Activated naive CD8-positive, alpha-beta T cell treated with anti-CD3 and anti-CD28 coated beads, Interleukin-2, amount 10 ng/mL, durations not matched to agents 7 days and 5 days (primary cell): ENCODE measurements at places on chromosomes 2 and 18. TPM values are rescaled to one million over a fixed set of nuclear protein-coding genes. Genes with fewer than 3 reads are reported as not detected.

DNA sequence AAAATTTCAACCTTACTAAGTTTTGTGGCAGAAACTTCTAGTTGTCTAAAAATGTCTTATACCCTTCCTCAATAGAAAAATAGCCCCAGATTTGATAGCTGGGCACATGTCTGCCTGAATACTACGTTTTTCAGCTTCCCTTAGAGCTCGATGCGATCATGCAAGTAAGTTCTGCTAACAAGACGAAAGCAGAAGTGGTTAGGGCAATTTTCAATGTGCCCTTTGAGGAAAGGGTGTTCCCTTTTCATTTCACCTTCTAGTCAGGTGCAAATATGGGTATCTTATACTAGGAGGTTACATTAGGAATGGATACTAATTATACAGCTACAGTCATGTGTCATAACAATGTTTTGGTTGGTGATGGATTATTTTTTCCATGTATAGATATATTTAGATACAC is 1572.1 kb upstream of the LRRTM1 start:
- no peak for DNase-seq
- H3K27ac ChIP-seq: no peak overlapping the region
- H3K4me3 ChIP-seq: no peak overlapping the region
- H3K36me3 ChIP-seq: no peaks in the 10 kb centered on the region

EMX1 gene
- not detected for total RNA-seq

DNA sequence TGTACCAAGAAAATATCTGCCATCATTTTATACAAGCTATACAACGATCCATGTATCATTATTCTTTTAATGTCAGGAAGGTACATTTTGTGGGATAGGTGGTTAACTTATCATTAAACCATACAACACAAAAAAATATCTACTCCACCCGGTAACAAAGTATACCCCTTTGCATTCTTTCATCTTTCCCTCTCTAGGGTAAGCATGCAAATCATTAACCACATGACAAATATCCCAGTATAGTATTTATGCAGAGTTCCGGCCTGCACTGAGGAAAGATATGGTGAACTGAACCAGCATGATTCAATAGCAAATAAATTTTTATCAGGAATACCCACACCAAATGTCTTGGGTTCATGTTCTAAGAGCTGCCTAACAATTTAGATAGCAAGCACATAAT is 22.5 kb upstream of the SULT1C2 start:
- H3K4me1 ChIP-seq: no peaks in the 10 kb centered on the region
- H3K36me3 ChIP-seq: no peaks in the 10 kb centered on the region
- no peak overlapping the region for H3K27ac ChIP-seq
- no peak for DNase-seq

DNA sequence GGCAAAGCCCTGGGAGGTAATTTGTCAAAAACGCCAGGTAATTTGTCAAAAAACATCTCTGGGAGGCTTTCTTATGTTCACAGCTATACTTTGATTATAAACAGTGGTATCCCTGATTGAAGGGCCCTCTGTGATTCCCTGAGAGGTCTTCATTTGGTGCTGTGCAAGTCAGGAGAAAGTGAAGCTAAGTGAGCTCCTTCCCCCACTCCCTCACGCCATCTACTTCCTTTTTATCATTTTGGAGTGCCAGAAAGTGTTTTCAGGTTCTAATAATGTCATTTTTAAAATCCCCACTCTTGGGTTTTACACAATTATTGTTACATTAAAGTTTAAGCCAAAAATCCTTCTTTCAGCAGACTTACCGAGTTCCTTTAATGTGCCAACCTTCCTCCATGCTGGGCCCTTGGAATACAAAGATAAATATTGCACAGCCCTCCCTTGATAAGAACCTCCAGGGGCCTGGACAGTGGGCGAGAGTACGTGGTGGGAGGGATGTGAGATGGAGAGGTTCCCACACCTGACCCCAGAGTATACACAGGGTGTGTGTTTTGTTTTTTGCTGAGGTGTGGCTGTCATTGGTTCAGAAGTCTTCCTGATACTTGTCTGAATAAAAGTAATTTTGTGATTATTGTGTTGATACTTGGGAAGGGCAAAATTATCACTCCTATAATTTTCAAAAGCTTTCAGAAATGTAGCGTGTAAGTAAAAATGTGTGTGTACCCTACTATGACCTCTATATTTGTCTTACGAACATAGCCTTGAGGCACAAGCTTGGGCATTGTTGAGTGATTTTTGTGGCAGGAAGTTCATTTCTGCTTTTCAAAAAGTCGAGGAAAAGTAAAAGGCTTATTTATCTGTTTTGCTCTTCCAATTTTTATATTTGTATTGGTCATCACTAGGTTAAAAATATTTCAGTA is 8.2 kb downstream of the MAPRE2 start:
- no peak for DNase-seq
- H3K4me3 ChIP-seq: peak overlapping the region; percentile 85
- peak overlapping the region; percentile 97 for H3K27ac ChIP-seq

DNA sequence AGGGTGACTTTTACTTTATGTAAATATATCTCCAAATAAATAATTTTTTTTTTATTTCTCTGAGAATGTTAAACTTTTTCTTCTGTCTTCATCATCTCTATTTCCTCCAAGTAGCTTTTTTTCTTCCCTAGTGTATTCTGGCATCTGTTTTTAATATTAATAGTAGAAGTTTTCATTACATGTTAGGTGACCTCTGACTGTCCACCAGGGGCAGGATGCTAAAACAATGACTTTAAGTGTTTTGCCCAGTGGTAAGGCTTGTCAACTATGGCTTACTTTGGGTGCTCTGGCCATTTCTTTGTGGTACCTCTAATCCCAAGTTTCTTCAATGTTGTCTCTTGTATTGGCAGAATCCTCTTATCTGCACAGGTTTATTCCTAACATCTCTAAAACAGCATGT is 127.1 kb downstream of the SRBD1 start:
- no peaks in the 10 kb centered on the region for H3K4me1 ChIP-seq
- H3K27ac ChIP-seq: no peak overlapping the region
- H3K4me3 ChIP-seq: no peak overlapping the region

SLC9A4 gene
- 0.06 TPM for total RNA-seq

GPR39 gene
- not detected for total RNA-seq

- H3K36me3 ChIP-seq: peaks cover 13% of the 10 kb centered on the region
- no peaks in the 10 kb centered on the region for H3K27me3 ChIP-seq
- no peak overlapping the region for H3K4me3 ChIP-seq
- H3K27ac ChIP-seq: no peak overlapping the region
These were observed 22.3 kb downstream of the DTNB start for GRCh38 chr2:25651066-25651465.

ZNF519 gene
- total RNA-seq: 21.7 TPM

- H3K27me3 ChIP-seq: peaks cover 6% of the 10 kb centered on the region
- no peak overlapping the region for H3K4me3 ChIP-seq
- no peak overlapping the region for H3K27ac ChIP-seq
- H3K4me1 ChIP-seq: peaks cover 3% of the 10 kb centered on the region
These were observed 25.2 kb downstream of the KIAA2012 start for GRCh38 chr2:202098291-202098690.

FHL2 gene
- 1.1 TPM for total RNA-seq

- H3K4me3 ChIP-seq: no peak overlapping the region
- no peak for DNase-seq
- peaks cover 2% of the 10 kb centered on the region for H3K36me3 ChIP-seq
- peaks cover 9% of the 10 kb centered on the region for H3K4me1 ChIP-seq
- H3K27me3 ChIP-seq: peaks cover 5% of the 10 kb centered on the region
These were observed 16.1 kb upstream of the ZNF236 start for GRCh38 chr18:76806301-76806700.

DNA sequence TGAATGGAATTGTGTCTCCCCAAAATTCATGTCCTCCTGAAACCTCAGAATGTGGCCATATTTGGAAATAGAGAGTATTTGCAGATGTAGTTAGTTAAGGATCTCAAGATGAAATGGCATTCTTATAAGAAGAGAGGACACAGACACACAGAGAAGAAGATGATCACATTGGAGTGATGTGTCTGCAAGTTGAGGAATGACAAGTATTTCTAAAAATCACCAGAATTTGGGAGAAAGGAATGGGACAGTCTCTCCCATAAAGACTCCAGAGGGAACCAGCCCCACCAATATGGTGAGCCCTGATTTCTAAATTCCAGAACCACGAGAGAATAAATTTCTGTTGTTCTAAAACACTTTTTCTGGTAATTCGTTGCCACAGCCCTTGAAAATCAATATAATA is 166.3 kb downstream of the C1D start:
- DNase-seq: no peak
- no peaks in the 10 kb centered on the region for H3K36me3 ChIP-seq
- no peak overlapping the region for H3K4me3 ChIP-seq

- H3K4me1 ChIP-seq: peaks cover 4% of the 10 kb centered on the region
- no peaks in the 10 kb centered on the region for H3K36me3 ChIP-seq
- H3K4me3 ChIP-seq: no peak overlapping the region
- DNase-seq: no peak
- H3K27me3 ChIP-seq: no peaks in the 10 kb centered on the region
These were observed 45.1 kb downstream of the RHOB start for GRCh38 chr2:20491739-20492531.

SLC14A1 gene
- total RNA-seq: 3.5 TPM

GRCh38 chr2:26347286-26347865 is 787 bp upstream of the ADGRF3 start:
- peaks cover 13% of the 10 kb centered on the region for H3K36me3 ChIP-seq
- no peak for DNase-seq
- no peaks in the 10 kb centered on the region for H3K27me3 ChIP-seq
- H3K4me1 ChIP-seq: peaks cover 42% of the 10 kb centered on the region
- H3K27ac ChIP-seq: peak overlapping the region; percentile 91
- H3K4me3 ChIP-seq: peak overlapping the region; percentile 95

DNA sequence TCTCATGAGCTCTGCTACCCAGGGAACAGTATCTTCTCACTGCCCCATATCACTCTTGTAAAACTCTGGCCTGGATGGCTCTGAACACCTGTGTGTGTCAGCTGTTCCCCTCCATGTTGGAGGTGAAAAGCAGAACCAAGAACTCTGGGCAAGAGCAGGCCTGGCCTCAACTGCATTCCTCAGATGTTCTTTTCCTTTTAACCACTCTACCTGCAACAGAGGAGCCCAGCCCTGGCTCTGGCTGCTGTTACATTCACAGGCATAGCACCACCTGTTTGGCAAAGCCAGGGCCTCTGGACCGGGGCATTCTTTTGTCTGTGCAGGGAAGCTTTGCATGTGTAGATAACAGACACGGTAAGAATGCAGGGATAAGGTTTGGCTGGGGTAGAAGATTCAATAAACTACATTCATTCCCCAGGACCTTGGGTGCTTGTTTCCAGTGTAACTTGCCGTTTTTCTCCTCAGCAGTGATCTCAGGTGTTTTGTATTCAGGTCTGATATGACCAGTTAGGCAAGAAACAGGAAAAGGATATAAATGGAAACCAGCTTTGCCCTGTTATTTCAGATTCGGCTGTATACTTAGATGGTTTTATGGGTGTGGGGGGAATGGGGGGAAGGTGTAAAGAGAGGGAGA is 95.1 kb downstream of the SPTBN1 start:
- H3K27ac ChIP-seq: no peak overlapping the region
- H3K36me3 ChIP-seq: peaks cover 2% of the 10 kb centered on the region
- peaks cover 2% of the 10 kb centered on the region for H3K27me3 ChIP-seq
- no peak overlapping the region for H3K4me3 ChIP-seq
- no peak for DNase-seq
